Brain microvascular endothelial cell (primary cell): ENCODE measurements at places on chromosomes 3 and 15.

DNA sequence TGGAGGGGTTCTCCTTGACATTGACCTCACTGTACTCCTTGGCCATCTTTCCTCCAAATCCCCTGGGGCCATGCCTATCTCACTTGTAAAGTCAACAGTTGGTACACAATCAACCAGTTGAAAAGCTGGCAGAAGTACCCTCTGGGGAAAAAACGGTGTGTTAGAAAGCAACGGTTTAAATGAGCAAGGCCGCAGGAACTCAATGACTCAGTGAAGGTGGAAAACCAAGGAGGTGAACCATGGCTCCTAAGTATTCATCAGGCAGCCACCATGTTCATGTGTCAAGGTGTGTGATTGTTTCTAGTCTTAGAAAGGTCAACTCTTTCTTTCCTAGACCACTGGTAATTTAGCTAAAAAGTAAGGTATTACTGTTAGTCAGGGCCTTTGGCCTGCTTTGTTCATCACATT, 130.9 kb upstream of the SATB1 start:
- DNase-seq: no peak

DNA sequence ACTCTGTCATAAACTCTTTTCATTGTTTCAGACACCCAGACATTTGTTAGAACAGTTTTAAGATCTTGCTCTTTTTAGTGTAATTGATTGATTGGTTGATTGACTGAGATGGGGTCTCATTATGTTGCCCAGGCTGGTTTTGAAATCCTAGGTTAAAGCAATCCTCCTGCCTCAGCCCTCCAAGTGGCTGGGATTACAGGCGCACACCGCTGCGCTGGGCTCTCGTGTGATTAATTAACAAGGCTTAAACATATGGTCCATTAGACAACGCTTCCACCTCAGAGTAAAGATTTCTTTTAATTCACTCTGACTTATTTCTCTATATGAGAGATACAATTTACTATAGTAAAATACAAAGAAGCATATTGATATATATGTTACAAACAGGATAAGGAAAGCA, 114.0 kb upstream of the C2CD4B start:
- DNase-seq: no peak

- no peak for DNase-seq
Measured at GRCh38 chr3:145032791-145033190, 1061.2 kb downstream of the DIPK2A start.

- no peak for DNase-seq
Measured at GRCh38 chr3:181724192-181724965, 12.7 kb downstream of the SOX2 start.

DNA sequence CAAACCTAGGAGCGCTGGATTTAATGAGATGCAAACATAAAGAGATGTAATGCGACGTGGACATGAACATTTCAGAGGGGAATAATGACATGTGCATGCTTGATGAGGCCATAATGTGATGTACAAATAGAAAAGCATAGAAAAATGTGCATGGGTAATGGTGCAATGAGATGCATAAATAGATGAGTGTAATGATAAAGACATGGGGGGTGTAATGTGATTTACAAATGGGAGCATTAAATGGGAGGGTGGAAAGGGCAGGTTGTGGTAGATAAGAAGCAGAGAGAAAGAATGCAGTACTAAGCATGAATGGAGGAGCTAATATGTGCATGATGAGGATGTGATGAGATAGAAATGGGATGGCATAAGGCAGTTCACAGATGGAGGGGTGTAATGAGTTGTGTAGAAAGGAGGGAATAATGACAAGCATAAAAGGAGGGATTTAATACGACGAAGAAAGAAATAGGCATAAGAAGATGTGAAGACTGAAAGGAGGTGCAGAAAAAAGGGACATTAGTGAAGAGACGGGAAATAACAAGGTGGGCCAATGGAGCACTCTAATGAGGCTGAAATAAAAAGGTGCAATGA, 137.5 kb upstream of the CCNL1 start:
- no peak for DNase-seq

- peak; percentile 60 for DNase-seq
Measured at GRCh38 chr3:126389112-126389793, 5.5 kb upstream of the CFAP100 start.

GRCh38 chr3:138213398-138214085, 26.4 kb downstream of the ARMC8 start:
- DNase-seq: no peak

GRCh38 chr3:49295489-49296058, 18.5 kb upstream of the C3orf62 start:
- DNase-seq: peak; percentile 32

- DNase-seq: no peak
Measured at GRCh38 chr3:168870892-168871291, 775.2 kb upstream of the GOLIM4 start.

- DNase-seq: no peak
Measured at GRCh38 chr3:183244981-183245476, 8.0 kb upstream of the B3GNT5 start.

GRCh38 chr15:81865850-81866537, 179.8 kb downstream of the MEX3B start:
- no peak for DNase-seq

GRCh38 chr3:54671511-54671910, 256.3 kb downstream of the LRTM1 start:
- DNase-seq: no peak
